Left lobe of liver (tissue), 2 donors: ENCODE measurements at places on chromosomes 4 and X. TPM values are rescaled to one million over a fixed set of nuclear protein-coding genes. Genes with fewer than 3 reads are reported as not detected.

The PRRG1 gene
- 6.3 TPM for total RNA-seq

The GPRIN3 gene
- total RNA-seq, result 0.40 TPM

GRCh38 chr4:186809070-186809469 lies 85.4 kb upstream of the FAT1 start:
- no peak for DNase-seq

The SULT1E1 gene
- 11.1 TPM for total RNA-seq

- no peak for DNase-seq
These were observed at the start of gene FAM9C for GRCh38 chrX:13044441-13044840. FAM9C (minus strand) TSS chrX:13044620; CDS start chrX:13043789, 831 bp downstream.

- no peak for DNase-seq
These were observed 267.2 kb downstream of the FBXO8 start for GRCh38 chr4:174016251-174016650.

DNA sequence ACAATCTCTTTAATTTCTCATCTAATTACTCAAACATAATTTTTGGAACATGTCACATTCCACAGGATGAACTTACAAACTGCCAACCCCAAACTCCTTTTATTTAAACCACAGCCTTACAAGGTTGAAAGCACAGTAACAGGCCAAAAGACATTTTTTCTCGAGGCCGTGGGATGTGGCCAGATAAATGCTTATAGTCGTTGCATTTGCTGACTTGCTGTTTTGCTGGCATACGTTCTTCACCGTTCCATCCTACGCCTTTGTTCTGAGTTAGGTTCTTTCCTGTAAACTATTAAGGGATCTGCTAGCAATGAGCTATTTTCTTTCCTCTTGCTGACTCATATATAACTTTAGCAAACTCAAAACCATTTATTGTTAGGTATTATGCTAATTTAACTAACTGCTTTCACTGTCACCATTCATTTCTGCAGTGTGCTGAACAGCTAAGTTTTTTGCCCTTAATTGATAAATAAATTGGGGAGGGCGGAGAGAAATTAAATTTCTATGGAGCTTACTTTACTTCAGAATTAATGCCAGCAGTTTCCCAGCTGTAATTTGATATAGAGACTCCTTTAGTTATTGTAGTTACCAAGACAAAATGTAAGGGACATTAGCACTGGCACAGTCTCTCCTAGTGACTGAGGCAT lies 135.1 kb upstream of the PACRGL start:
- no peak for DNase-seq

The TEX13B gene
- not detected for total RNA-seq

GRCh38 chrX:48498374-48498809 lies 10.4 kb upstream of the PORCN start:
- DNase-seq, result no peak

The RPL9 gene
- total RNA-seq, result 364 TPM

DNA sequence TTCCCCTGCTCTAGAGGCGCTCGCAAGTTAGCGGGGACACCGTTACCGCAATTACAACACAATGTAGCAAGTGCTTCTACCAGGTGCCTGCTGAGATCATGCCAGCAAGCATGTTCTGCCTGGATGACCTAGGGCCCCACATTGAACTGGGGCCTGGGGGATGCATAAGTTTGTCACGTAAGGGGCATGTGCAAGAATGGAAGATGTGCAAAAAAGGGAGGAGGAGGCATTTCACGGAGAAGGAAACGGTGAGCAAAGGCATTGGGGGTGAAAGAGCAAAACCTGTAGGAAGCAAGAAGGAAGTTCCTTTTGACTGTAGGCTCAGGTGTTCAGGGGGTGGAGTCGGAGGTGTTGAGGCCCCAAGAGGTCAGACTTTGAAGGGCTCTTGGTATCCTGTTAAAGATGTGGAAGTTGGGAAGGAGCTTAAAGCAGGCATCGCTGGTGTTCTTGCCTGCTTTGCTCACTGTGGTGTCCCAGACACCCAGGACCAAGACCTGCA lies 602 bp upstream of the SCARB2 start:
- DNase-seq, result no peak

DNA sequence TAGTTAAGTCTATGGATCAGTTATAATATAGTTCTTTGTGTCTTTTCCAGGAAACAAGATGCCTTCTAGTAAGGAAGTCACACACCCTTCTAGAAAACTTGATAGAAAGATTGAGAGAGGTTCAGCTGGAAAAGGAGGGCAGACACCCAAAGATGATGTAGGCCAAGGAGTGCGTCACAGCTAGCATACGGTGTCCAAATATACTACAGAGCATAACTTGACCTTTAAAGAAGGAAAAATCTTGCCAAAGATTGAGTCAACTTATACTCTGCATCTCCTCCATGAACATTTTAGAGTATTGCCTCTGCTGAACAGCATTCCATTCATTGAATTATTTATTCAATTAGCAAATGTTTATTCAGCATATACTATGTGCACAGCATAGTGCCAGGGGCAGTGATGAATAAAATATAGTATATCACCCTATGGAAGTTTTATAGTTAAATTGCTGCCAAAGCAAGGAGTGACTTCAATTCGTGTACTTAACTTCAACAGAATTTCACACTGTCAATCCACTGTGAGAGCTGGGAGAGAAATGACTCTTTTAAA lies 51.9 kb upstream of the SLC6A14 start:
- DNase-seq, result no peak

GRCh38 chr4:138889216-138889615 lies 126.4 kb upstream of the NOCT start:
- DNase-seq, result no peak

- no peak for DNase-seq
These were observed 4.3 kb upstream of the SPON2 start for GRCh38 chr4:1176398-1177273.

DNA sequence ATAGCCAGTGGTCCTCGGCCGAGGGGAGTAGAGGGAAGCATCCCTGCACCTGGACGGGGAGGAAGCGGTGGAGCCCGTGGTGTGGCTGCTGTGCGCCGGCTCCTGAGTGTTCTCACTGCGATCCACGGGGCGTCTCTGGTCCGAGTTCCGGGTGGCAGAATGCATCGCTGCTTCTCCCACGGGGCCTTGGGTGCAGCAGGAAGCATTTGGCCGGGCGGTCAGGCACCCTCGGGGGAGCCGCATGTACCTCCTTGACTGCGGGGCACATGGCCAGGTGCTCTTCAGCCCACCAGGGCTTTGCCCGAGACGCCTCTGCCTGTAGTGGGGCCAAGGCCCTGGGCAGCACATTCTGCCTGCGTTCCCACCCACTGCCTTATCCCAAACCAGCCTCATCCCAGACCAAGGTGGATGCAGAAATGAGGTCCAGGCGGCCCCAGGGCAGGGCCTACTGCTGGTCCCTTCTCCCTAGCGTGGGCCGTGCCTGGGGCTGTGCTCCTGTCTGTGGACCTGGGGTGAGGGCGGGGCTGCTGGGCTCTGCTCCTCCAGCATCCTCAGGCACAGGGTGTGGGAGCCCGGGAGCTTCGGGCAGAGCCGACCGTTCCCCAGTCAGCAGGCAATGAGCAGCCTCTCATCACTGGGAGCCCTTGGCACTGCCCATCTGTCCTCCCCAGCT lies 27.5 kb downstream of the NKX1-1 start:
- no peak for DNase-seq

DNA sequence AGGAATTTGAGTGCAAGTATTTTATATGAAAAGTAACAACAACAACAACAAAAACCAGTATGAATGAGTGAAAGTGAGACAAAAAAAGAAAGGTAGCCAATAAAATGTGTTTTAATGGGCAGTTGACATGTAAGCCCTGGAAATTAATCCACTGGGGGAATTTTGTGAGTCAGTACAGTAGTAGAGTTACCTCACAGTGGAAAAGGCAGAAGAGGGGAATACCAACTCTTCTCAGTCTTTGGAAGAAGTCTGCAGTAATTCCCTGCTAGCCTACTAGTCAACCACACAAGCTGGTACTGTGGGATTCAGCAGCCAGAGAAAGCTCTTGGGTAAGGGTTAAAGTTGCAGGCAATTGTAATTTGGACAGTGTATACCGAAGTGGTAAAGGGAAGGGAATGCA lies 76.3 kb upstream of the IL15 start:
- no peak for DNase-seq

The DDX53 gene
- not detected for total RNA-seq

- no peak for DNase-seq
These were observed 11.0 kb upstream of the CXCL2 start for GRCh38 chr4:74109870-74110605.

- no peak for DNase-seq
These were observed 1.8 kb downstream of the NLGN4X start for GRCh38 chrX:6226596-6227452.

DNA sequence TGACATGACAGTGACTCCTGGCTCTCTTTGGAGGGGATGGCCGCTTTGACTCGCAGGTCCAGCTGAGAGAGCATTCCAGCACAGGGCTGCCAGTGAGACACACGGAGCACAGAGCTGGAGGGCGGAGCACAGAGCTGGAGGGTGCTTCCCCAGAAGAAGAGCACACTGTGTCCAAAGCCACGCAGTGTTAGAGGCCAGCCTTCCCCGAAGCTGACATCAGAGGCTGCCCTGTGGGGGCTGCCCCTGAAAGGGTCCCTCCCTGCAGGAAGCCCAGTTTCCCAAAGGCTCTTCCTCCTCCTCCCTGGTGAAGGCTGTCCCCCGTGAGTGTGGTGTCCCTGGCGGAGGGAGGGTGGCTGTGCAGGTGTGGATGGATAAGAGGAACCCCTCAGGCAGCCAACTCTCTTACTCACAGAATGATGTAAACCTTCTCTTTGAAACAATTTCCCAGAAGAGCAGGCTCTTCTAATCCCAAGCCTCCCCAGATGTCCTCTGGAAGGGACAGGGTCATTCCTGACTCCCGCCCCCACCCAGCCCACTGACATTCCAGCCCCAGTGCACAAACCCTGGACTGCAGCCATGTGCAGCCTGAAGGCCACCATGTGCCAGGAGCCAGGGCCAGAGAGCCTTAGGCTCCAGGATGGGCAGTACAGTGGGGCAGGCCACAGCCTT lies 53.4 kb downstream of the PSAPL1 start:
- DNase-seq, result no peak

The ZMYM3 gene
- 14.8 TPM for total RNA-seq

The FRMPD4 gene
- not detected for total RNA-seq

GRCh38 chr4:1497189-1497801 lies 91.1 kb upstream of the NKX1-1 start:
- DNase-seq, result no peak

DNA sequence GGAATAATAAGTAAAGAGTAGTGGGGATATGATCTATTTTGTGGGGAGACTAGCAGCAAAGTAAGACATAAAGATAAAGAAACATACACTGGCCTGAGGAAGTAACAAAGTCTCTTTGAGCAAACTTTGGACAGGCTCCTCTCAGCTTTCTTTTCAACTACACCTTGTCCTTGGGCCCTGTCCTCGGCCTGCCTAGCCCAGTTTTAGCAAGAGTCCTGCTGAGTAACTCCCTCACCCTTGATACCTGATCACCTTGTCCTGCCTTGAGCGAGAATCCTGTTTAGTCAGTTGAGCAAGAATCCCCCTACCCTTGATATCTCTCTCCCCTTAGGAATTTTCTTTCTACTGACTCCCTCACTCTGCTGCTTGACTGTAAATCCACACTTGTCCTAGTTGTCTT lies 11.5 kb downstream of the HNRNPH2 start:
- DNase-seq, result no peak

- DNase-seq, result no peak
These were observed 120.4 kb upstream of the STX18 start for GRCh38 chr4:4662230-4662629.
